ENCODE measurements at places on chromosomes 12 and 14. TPM values are rescaled to one million over a fixed set of nuclear protein-coding genes. Genes with fewer than 3 reads are reported as not detected.

INHBC gene
- not detected for total RNA-seq

RD3L gene
- not detected for total RNA-seq

TRHDE gene
- total RNA-seq: 2.2 TPM

PZP gene
- not detected for total RNA-seq

RDH11 gene
- total RNA-seq: 57.5 TPM

PLEKHD1 gene
- total RNA-seq: 2.0 TPM

M6PR gene
- 149 TPM for total RNA-seq

CAPZA3 gene
- total RNA-seq: not detected

OR6C6 gene
- total RNA-seq: not detected

HPD gene
- 1.6 TPM for total RNA-seq

SMOC1 gene
- 5.7 TPM for total RNA-seq

LALBA gene
- total RNA-seq: not detected

DHH gene
- 0.29 TPM for total RNA-seq
